Esophagus muscularis mucosa (tissue), 4 donors: ENCODE measurements at places on chromosomes 12 and 14. TPM values are rescaled to one million over a fixed set of nuclear protein-coding genes. Genes with fewer than 3 reads are reported as not detected.

Gene OR5AU1
- total RNA-seq, result not detected

Gene MUCL1
- total RNA-seq, result not detected

Gene FGF23
- total RNA-seq, result not detected

GRCh38 chr14:74392616-74393570 is 33.1 kb downstream of the SYNDIG1L start:
- H3K27ac ChIP-seq, result no peak overlapping the region
- H3K4me3 ChIP-seq, result no peak overlapping the region
- H3K27me3 ChIP-seq, result peaks cover 41% of the 10 kb centered on the region

DNA sequence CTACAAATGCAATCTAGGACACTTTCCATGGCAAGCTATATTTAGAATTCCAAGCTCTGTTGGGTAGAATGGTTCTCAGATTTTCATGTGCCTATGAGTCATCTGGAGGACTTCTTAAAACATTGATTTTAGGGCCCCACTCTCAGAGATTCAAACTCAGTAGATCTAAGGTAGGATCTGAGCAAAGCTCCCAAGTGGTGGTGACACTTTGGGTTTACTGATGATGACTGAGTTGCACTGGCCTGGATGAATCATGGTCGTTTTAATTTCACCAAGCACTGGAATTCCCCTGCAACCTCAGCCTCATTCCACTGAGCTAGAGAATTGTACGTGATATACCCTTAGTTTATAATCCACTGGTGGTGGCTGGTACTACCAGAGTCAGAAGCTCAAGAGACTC is 86.5 kb downstream of the PPM1H start:
- H3K36me3 ChIP-seq, result no peaks in the 10 kb centered on the region
- no peaks in the 10 kb centered on the region for H3K27me3 ChIP-seq
- peaks cover 8% of the 10 kb centered on the region for H3K4me1 ChIP-seq
- H3K4me3 ChIP-seq, result no peak overlapping the region
